ENCODE measurements at places on chromosomes 7 and 10. TPM values are rescaled to one million over a fixed set of nuclear protein-coding genes. Genes with fewer than 3 reads are reported as not detected.

Gene CPXM2
- 8.3 TPM for total RNA-seq

Gene CHAT
- not detected for total RNA-seq

Gene SYNPO2L
- total RNA-seq, result 167 TPM

DNA sequence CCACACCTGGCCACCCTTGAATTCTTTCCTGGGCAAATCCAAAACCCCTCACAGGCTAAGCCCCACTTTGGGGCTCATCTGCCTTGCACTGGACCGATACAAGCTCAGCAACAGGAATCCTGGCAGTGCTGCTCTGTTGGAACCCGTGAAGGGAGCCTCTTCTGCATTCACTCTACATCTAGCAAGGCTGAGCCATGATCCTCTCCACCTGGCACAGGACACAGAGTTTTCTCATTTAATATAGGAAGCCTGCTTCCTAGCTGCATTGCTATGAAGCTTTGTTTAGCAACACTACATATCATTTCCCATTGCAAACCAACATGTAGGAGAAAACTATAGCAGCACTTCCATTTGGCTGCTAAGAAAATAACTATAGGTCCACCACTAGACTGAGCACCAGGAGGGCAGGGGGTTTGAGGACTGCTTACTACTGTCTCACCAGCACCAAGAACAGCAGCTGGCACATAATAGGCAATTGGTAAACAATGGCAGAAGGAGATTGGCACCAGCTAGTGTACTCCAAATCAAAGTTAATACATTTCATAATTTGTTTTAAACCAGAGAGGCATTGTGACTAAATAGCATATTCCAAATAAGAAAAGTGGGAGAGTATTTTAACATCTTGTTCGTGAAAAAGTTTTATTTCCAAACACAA lies 56.1 kb downstream of the CPVL start:
- no peak for DNase-seq

GRCh38 chr10:79629955-79630327 lies 19.2 kb downstream of the SFTPA1 start:
- no peak for DNase-seq

DNA sequence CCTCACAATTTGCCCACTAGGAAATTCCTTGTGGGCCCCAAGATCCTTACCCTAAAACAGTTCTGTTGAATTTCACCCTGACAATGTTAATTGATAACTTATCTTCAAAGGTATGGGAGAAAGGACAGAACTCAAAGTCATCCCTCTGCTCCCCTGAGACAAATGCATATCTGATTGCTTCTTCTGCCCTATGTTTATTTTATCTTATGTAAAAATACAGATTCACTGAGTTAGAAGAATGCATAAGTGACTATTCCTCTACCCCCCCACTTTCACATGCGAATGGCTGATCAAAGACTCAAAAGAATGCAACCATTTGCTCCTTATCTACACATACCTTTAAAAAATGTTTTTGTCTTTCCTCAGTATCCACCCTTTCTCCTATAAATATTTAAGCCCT lies 235.7 kb upstream of the SEMA3C start:
- DNase-seq, result no peak

GRCh38 chr7:83273699-83274098 lies 111.0 kb upstream of the PCLO start:
- DNase-seq, result no peak

GRCh38 chr7:87926581-87927461 lies 7.2 kb upstream of the ADAM22 start:
- no peak for DNase-seq
